Myometrial cell (primary cell): ENCODE measurements at places on chromosomes 6 and 20. TPM values are rescaled to one million over a fixed set of nuclear protein-coding genes. Genes with fewer than 3 reads are reported as not detected.

Gene SLC44A4
- 0.18 TPM in 1 of 2 replicates, not detected in the other for total RNA-seq

Gene PNRC1
- total RNA-seq, result 34.6 and 47.3 TPM in 2 replicates

Gene GGT7
- 9.5 and 14.7 TPM in 2 replicates for total RNA-seq

Gene GFRA4
- total RNA-seq, result not detected in 2 replicates

Gene IGF2R
- 38.1 and 46.1 TPM in 2 replicates for total RNA-seq

Gene BMP7
- total RNA-seq, result not detected in 2 replicates

Gene TGIF2
- 4.1 and 14.1 TPM in 2 replicates for total RNA-seq

Gene SLCO4A1
- total RNA-seq, result 0.89 and 3.7 TPM in 2 replicates

Gene KCNG1
- total RNA-seq, result 50.0 and 58.2 TPM in 2 replicates

Gene TBXT
- not detected in 2 replicates for total RNA-seq

Gene CTAGE9
- not detected in 2 replicates for total RNA-seq

Gene PPP1R14C
- not detected in 2 replicates for total RNA-seq

Gene HDGFL1
- total RNA-seq, result not detected in 2 replicates

Gene ENTPD6
- total RNA-seq, result 87.4 and 110 TPM in 2 replicates

Gene NRSN1
- total RNA-seq, result not detected in 2 replicates

Gene SPATS1
- not detected in 2 replicates for total RNA-seq

Gene TP53TG5
- total RNA-seq, result 3.2 TPM in 1 of 2 replicates, not detected in the other

Gene NNAT
- 4.6 and 7.3 TPM in 2 replicates for total RNA-seq

Gene HLA-DMA
- 0.29 and 4.1 TPM in 2 replicates for total RNA-seq

Gene SLC13A3
- total RNA-seq, result 3.0 and 4.6 TPM in 2 replicates

Gene ZSCAN16
- under 0.01 and 0.89 TPM in 2 replicates for total RNA-seq

Gene POPDC3
- 6.6 and 13.8 TPM in 2 replicates for total RNA-seq

Gene RIPOR2
- 14.9 and 19.3 TPM in 2 replicates for total RNA-seq

Gene RNF39
- total RNA-seq, result not detected in 2 replicates

Gene MOCS1
- 8.1 and 12.2 TPM in 2 replicates for total RNA-seq

Gene CHMP4B
- total RNA-seq, result 41.8 and 43.2 TPM in 2 replicates

Gene GSTA3
- not detected in 2 replicates for total RNA-seq

Gene CARMIL1
- 0.58 and 1.9 TPM in 2 replicates for total RNA-seq

Gene RPS10
- 3,823 and 5,765 TPM in 2 replicates for total RNA-seq
